ENCODE measurements at places on chromosomes 4 and X. TPM values are rescaled to one million over a fixed set of nuclear protein-coding genes. Genes with fewer than 3 reads are reported as not detected.

GRCh38 chr4:174316954-174317353 lies 33.2 kb downstream of the CEP44 start:
- no peak for DNase-seq

DNA sequence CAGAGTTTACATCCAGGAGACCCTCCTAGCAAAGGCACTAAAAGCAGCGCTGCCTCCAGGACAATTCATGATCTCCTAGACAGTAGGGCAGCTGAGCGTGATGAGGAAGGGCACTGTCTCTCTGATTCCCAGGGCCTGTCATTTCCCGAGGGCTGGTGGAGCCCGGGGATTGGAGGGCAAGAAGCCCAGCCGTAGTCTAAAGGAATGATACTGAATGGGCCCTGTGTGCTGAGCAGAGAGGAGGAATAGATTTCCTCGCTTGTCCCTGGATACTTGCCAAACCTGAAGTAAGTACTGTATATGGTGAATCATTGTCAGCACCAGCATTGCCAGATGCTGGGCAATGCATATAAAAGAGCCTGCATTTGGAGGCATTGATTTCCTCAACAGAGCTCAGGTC lies 88.0 kb upstream of the SLITRK2 start:
- DNase-seq, result peak; percentile 5

The PLAC1 gene
- total RNA-seq, result 8.4 TPM

The GLRB gene
- 9.1 TPM for total RNA-seq

DNA sequence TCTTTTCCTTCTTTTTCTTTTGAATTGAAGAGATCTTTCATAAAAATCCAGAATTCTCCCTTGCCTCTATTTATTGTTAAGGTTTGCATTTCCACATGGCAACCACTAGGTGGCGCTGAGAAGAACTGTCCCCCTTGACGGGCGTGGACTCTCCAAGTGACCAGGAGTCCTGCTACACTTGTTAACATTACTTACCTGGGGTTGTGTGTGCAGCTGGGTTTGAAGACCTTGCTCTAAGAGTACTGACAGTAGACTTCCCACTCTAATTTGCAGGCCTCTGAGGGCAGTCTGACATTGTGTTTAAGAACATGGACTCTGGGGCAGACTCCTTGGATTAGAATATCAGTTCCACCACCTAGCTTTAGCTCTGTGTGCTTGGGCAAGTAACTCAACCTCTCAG lies 52.8 kb downstream of the GPRIN3 start:
- no peak for DNase-seq

- DNase-seq, result no peak
These were observed 74.1 kb upstream of the UCP1 start for GRCh38 chr4:140642674-140643437.

- DNase-seq, result no peak
These were observed 29.8 kb upstream of the IRAK1 start for GRCh38 chrX:154049209-154050112.

- peak; percentile 84 for DNase-seq
These were observed at the start of gene STOX2 for GRCh38 chr4:183905081-183905592. Gene STOX2 (plus strand): TSS chr4:183905307. CDS start chr4:183906791, 1,484 bp downstream.

DNA sequence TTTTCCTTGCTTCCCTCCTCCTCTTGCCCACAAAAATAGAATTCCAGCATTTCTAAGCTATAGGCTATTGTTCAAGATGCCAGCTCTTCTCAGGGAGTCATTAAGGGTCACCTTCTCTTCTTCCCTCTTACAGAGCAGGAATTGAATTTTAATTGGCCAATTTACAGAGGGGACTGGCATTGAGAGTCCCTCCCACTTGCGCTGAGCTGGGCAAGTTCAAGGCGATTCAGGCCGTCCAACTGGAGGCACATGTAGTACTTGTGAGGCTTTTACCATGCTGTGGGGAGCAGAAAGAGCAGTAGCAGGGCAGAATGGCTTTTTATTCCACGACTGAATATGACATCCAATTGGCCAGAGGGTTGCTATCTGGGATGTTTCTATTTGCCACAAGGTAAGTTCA lies 181.9 kb downstream of the SOWAHB start:
- no peak for DNase-seq

The SCML1 gene
- total RNA-seq, result 13.5 TPM

The ENPP6 gene
- 1.2 TPM for total RNA-seq

- DNase-seq, result no peak
These were observed 15.0 kb downstream of the BTK start for GRCh38 chrX:101370888-101371504.

The REPS2 gene
- 5.3 TPM for total RNA-seq

DNA sequence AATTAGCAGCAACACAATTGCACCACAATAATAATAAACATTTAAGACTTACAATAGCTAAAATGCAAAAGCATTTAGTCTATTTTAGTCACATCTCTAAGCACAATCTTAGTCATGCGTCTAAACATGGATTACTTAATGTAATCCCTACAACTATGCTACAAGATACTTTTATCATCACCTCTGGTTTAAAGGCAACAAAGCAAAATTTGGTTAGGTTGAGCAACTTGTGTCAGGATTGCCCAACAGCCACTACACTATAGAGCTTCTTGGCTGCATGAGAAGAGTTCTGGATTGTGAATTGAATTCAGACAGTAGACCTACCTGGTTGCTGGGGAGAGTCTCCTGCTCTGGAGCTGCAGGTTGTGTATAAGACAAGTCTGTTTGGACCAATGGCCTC lies 146.5 kb upstream of the PUDP start:
- no peak for DNase-seq
